ENCODE measurements at places on chromosomes 11 and 22.

GRCh38 chr11:18010121-18010670 is 2.7 kb downstream of the SERGEF start:
- DNase-seq = no peak

DNA sequence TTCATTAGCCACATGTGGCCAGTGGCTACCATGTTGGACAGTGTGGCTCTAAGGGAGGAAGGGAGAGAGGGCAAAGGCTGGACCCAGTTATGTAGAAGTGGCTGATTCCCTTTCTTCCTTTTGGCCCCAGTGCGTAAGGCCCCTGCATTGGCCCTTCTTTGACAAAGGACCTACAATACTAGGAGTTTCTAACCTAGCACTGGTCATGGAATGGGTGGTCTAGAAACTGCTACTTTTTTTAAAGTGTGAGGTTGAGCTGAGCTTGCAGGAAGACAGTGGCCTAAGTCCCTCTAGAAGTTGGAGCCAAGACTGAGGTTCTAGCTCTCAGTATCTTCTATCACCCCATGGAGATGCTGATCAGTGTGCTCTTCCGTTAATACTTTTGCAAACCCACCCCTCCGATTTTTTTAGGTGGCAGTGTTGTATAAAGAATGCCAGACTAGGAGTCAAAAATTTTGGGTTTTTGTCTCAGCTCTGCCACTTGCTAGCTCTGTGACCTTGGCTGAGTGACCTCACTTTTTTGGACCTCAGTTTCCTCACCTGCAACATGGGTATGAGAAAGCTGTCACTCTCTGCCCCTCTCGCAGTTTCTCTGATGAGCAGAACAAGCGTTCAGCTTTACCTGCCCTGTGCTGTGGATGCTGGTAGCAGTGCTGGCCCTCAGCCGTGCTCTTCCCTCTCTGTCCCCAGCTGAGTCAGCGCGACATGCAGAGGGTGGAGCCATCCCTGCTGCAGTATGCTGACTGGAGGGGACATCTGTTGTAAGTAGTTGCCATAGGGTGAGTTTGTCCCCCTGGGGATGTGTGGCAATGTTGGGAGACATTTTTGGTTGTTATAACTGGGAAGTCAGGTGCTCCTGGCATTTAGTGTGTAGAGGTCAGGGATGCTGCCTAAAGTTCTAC is 6.9 kb downstream of the ACCS start:
- no peak for DNase-seq

DNA sequence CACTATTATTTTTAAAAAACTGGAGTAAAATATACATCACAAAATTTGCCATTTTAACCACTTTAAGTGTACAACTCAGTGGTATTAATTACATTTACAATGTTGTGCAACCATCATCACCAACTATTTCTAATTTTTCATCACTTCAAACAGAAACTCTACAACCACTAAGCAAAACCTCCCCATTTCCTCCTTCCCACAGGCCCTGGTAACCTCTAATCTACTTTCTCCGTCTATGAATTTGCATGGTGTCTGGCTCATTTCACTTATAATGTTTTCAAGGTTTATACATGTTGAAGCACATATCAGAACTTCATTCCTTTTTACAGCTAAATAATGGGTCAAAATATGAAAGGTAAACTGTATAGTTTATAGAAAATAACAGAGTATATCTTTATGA is 24.4 kb downstream of the DDI1 start:
- no peak for DNase-seq

DNA sequence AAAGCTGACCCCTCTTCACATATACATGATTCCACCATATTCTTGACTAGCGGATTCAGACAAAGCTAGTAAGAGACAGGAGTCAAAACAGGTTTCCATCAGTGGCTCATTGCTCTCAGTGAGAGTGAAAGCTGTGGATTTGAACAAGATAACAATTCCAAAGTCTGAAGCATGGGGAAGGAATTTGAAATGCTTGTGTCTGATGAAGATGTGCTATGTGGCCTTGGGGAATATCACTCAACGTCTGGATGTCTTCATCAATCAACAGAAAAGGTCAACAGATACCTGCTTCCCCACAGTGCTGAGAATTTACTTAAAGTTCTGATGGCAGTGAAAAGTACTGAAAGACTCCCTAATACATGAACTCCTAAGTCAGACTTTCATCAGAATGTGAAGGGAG is 46.9 kb upstream of the SESN3 start:
- DNase-seq = no peak

GRCh38 chr22:44972363-44973083 is 37.3 kb downstream of the PHF21B start:
- no peak for DNase-seq

DNA sequence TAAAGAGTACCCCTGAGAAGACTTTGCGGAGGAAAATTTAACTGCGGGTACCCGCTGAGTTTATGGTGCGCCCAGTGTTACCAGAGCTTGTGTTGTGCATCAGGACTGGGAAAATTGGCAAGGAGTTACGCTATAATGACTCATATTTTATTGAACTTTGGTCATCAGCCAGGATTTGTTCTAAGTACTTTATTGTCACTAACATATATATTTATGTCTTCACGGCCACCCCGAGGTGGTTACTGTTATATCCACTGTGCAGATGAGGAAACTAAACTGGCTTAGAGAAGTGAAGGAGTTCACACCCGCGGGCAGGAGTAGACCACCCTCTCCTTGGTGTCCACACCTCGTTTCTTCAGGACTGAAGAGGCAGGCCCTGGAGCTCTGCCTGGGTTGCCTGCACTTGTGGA is 667 bp downstream of the ACCS start:
- no peak for DNase-seq

GRCh38 chr11:8792710-8793109 is 110.1 kb downstream of the RPL27A start:
- DNase-seq = no peak

GRCh38 chr11:121236115-121237001 is 56.2 kb upstream of the SC5D start:
- DNase-seq = no peak

GRCh38 chr11:57974848-57975601 is 48.7 kb upstream of the OR9Q1 start:
- DNase-seq = no peak

DNA sequence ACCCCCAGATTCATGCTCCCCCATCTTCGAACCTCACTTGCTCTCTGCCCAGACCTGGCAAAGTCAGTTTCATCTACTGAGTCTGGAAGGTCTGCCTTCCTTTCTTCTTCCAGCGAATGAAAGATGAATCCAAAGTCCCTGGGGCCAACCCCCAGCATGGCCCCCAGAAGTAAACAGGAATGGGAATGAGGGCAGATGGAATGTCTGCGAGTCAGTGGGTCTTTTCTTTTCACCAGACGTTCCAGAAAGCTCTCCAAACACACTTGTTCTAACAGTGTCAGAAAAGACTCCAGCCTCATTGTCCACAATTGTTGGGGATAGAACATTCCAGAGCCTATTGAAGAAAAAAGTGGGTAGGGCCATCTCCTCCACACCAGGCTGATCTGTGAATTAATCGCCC is 28.6 kb downstream of the RIBC2 start:
- DNase-seq = no peak

GRCh38 chr22:35411102-35411501 is 11.2 kb downstream of the MCM5 start:
- DNase-seq = no peak

GRCh38 chr11:128284634-128285033 is 302.7 kb downstream of the ETS1 start:
- no peak for DNase-seq

DNA sequence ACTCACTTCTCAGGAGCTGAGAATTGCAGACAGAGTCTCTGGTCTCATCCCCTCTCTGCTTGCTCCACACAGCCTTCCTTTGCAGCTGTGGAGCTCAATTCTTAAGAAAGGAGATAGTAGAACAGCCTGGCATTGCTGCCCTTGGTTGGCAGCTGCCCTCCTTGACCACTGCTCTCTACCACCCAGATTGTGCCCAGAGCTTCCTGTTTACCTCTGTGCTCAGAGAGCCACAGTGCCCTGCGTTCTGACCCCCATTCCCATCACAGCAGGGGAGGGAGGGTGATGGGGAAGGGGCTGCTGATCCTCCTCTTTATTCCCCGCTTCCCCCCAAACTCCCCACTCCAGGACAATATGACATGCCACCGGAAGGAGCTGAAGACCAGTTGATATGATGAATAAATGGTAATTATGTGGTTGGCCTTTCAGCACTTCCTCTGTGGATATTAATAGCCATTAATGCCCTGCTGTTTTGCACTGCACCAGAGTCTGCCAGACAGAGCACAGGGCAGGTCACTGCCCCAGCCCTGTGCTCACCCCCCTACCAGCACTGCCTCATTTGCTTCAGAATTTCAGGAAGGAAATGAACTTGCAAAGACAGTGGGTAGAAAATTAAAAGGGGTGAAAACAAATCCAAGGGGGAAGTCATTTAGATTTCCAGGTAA is 426.8 kb upstream of the CADM1 start:
- DNase-seq = no peak

GRCh38 chr11:41309111-41309522 is 150.3 kb downstream of the LRRC4C start:
- no peak for DNase-seq

DNA sequence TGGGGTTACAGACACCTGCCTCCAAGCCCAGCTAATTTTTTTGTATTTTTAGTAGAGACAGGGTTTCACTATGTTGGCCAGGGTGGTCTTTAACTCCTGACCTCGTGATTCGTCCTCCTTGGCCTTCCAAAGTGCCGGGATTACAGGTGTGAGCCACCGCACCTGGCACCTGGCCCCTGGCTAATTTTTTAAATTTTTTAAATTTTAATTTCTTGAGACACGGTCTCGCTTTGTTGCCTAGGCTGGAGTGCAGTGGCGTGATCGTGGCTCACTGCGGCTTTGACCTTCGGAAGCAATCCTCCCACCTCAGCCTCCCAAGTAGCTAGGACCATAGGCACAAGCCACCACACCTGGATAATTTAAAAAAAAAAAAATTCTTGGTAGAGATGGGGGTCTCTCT is 14.6 kb downstream of the PPP6R2 start:
- no peak for DNase-seq

GRCh38 chr11:131595797-131596196 is 225.4 kb downstream of the NTM start:
- DNase-seq = no peak

DNA sequence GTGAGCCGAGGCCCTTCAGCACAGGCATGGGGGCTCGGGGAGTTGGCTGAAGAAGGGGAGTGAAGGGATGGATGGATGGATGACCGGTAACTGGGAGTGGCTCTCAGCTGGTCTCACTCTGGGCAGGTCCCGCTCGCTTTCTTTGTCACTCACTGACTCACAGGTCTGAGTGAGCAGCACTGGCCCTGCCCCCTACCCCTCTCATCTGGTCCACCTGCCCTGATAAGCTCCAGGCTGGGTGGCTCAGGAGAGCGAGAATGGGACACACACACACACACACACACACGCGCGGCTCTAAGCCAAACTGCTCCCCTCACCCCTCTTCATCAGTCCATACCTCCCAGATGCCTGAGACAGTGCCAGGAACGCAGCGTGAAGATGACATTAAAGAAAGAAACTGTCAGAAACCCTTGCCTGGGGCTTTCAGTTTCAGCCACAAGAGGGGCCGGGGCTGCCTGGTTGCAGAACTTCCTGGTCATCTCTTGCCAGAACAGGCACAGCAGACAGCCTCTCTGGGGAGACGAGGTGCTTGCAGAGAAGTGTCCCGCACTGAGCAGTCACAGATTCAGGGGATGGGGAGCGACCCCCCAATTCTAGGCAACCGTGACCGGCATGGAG is 16.5 kb upstream of the SHISAL1 start:
- no peak for DNase-seq

DNA sequence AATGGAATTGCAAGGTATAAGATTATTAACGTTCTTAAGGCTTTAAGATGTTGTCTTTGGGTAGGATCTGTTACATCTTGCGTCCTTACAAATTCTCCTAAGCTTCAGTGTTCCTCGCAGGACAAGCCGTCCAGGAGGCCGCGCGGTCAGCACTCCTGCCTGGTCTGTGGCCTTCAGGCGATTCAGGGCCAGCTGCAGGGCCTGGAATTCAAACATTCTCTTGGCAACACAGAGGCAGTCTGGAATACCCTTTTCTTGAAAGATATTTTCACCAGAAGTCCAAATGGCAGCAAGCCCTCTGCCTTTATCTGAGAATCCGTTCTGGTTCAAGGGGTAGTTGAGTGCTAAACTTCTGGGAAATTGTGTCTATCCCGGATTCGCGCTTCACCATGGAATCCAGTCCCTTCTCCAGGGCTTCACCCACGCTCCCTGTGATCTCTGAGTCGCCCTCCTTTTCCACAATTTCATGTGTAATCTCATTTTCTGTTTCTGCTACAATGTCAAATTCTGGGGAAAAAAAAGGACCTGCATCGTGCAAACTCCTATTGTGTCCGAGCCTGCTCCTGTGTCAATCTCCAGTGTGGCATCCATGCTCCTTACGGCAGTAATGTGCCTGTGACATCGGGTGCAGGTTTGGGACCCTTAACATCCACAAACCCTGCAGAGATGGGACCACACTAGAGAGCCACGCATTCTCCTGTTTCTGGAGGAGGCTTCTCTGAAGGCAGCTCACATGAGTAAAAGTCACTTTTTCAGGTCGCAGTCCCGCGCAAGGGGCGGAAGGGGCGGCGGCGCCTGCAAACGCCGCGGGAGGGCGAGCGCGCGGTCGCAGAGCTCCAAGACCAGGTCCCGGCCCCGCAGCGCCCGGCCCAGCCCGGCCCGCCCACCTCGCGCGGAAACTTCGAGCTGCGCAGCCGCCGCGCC is 25.4 kb upstream of the SORL1 start:
- DNase-seq = no peak

- DNase-seq = no peak
Observed at GRCh38 chr22:28978863-28979796, 82.5 kb downstream of the C22orf31 start.

DNA sequence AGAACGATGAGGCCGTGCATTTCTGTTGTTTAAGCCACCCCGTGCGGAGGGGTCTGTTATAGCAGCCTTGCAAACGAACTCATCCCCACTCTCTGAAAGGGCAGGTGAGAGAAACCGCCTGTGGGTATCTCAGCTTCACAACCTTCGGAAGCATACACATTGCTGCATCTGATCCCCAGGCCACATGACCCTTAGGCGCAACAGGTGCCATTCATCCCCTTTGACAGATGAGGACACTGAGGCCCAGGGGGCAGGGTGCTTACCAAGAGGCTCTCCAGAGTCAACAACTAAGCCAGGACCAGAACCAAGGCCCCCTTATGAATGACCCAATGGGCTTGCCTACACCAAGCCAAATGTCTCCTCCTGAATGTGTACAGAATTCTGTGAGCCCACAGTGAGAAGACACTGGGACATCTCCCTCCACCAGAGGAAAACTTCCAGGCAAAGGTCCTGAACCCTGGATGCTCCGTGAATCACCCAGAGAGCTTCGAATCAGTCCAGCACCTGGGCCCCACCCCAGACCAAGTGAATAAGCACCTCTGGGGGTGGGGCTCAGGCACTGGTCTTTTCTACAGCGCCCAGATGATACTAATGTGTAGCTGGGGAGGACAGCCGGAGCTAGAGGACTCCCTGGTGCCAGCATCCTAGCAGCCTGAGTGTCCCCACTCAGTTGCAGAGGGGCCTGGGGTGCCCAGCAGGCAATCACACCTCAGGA is 83.2 kb downstream of the BUD13 start:
- DNase-seq = no peak

All from cerebellar nuclear complex (tissue), 1 donor.